ENCODE measurements at places on chromosomes 3 and 15.

DNA sequence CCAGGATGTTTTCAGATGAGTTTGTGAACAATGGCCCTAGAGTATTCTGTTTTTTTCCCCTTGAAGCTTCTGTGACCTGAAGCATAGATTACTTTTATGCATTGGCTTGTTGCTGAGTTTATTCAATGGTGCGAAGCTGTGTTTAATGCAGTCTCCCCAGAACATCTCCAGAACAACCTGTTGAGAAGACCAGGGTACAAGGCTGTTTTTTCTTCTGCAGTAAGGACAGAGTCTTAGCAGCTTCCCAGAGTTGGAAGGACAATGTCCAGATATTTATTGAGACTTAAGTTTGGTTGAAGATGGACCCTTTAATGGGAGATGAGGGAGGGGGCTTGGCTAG lies 295.6 kb downstream of the LRTM1 start:
- DNase-seq, result no peak

DNA sequence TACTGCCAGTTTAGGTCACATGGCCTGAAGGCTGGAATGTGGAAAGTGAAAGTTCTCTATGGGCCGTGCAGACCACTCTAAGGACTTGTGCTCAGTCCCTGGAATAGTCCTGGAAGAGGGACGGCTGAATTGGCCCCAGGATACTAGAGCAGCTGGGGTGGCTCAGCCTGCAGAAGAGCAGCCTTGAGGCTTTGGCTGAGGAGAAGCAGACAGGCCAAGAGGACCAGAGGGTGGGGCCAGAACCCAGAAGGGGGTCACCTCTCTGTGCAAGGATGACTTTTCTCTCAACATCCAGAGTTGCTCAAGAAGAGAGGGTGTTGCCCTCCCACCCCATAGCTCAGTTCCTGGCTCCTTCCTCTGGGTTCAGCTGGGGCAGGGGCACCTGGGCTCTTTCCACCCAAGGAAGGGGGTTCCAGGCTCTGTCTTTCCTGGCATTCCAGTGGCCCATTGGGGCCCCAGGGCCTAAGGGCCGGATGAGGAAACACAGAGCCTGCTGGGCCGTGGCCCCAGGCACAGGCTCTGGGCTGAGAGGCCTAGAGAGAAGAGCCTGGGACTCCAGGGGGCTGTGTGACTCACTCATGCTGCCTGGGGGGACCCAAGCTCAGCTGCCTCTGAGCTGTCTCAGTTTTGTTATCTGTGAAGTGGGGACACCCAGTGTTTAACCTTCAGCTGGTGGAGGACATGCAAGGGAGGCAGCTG lies 8.5 kb upstream of the FBLN2 start:
- no peak for DNase-seq

DNA sequence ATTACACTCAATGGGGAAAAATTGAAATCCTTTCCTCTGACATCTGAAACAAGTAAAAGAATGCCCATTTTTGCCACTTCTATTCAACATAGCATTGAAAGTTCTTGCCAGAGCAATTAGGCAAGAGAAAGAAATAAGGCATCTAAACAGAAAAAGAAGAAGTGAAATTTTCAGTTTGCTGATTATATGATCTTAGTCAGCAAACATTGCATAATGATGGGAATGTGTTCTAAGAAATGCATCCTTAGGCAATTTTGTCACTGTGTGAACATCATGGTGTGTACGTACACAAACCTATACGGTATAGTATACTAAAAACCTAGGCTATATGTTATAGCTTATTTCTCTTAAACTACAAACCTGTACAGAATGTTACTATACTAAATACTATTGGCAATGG lies 278.0 kb downstream of the CGGBP1 start:
- DNase-seq, result no peak

DNA sequence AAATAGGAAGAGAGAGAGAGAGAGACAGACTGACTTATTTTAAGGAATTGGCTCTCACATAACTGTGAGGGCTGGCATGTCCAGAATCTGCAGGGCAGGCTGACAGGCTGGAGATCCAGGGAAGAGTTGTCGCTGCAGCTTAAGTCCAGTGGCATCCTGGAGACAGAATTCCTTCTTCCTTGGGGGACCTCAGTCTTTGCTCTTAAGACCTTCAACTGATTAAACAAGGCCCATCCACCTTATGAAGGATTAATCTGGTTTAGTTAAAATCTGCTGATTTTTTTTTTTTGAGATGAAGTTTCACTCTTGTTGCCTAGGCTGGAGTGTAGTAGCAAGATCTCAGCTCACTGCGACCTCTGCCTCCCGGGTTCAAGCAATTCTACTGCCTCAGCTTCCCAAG lies 128.0 kb upstream of the ALDH1A3 start:
- no peak for DNase-seq

DNA sequence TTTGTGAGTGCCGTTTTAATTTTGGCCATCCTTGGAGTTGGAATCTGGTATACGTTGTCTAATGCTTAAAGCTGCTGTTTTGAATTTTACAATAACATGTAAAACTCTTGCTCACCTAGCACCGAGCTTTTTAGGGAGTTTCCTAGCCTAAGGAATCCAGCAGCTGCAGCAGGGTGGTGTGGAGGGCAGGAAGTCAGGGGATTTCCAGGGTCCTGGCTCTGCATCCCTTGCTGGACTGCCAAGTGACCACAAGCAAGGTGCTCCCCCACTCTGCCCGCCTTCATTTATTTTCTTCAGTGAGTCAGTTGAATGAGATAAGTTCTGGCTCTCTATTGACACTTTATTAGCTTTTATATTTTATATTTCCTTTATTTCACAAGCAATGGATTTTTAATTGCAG lies 113.7 kb downstream of the ATG7 start:
- no peak for DNase-seq

DNA sequence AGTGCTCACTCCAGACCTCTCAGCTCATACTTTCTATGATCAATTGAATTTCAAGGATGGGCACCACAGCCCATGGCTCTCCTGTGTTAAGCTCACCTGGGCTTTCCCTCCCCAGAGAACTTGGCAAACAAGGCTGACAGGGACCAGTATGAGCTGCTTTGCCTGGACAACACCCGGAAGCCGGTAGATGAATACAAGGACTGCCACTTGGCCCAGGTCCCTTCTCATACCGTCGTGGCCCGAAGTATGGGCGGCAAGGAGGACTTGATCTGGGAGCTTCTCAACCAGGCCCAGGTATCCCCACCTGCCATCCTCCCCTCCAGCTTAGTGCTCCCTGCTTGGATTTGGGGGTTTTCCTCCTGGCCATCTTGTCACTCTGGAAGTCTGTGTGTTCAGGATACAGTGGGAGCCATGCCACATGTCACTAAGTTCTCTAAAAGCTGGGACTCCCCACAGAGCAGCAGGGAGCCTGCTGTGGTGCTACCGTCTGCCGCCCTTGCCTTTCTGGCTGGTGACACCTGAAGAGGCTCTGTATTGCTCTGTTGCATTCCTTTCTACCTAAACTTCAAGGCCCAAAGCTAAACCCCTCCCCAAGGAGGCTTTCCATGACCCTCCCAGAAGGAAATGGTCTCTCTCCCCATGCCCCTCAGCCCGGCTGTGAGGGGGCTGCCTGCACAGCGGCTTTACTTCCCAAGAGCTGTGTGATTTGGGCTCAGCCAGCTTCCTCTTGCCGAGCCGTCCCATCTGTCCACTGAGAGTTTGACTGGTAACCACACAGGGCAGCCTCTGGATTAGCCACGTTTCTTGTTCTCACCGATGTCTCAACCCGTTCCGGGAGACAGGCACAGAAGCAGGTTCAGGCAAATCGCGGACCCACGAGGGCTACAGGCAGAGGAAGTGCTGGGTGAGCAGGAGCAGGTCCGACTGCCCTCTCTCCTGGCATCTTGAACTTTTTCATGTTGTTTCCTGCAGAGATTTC lies 10.8 kb downstream of the TF start:
- DNase-seq, result no peak

GRCh38 chr15:36678308-36678707 lies 98.9 kb downstream of the CDIN1 start:
- no peak for DNase-seq

DNA sequence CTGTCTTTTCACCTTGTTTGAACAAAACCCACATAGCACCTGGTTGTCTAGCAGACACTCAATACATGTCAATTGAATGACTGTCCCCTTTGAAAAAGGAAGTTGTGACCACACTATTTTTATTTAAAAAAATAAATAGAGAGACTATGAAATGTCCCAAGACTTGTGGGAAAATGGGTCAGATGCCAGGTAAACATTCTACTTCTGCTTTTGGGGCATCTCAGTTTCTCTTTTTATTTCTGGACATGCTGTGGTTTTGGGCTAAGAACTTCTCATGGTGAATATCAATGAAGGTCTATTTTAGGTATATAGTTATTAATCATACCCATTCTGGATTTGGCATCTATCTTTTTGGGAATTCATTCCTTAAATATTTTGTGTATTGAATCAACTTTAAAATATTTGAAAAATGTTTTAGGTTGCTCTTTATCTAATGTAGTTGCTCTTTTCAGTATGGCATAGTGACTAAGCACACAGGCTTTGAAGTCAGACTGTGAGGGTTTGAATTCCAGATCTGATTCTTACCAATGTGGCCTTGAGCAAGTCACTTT lies 4.4 kb downstream of the TMEM45A start:
- no peak for DNase-seq

DNA sequence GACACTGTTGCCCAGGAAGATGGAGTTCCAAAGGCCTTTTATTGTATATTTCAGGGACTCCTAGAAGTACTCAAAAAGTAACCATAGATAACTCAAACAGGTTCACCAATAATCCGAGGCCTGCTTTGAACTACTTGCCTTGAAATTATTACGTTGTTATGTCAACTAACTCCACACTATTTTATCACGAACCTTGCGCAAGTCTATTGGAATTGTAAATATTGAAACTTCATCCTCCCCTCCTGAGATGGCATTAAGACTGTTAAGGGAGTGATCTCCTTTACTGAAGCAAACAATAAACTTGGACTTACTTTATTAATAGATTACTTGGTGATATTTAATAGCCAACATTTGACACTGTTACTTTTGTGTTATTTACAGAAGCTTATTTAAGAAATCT lies 199.6 kb upstream of the GADL1 start:
- DNase-seq, result no peak

DNA sequence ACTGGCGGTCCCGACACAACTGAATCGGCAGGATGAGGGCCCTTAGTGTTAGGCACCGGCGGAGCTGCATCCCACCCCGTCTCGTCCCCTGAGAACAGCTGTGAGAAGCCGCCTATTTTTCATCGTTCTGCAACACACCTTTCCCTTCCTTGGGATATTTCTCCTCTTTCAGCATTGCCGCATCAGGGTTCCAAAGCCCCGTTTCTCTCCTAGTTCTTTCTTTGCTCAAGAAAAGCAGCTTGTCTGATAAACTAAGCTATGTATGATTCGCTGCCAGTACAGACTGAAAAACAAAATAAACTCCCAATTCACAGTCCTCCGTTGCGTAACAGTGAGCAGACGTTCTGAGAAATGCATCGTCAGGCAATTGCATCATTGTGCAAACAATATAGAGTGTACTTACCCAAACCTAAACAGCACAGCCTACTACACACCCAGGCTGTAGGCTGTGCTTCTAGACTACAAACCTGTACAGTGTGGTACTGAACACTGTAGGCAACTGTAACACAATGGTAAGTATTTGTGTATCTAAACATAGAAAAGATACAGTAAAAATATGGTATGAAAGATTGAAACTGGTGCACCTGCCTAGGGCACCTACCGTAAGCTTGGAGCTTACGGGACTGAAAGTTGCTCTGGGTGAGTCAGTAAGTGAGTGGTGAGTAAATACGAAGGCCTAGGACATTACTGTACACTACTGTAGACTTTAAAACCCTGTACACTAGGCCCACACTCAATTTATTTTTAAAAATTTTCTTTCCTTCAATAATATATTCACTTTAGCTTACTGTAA lies 8.9 kb upstream of the ADAMTS17 start:
- no peak for DNase-seq
